NCI-H524 treated with DMSO at 0.1 percent for 48 hours (cell line): ENCODE measurements at places on chromosomes 11 and 22.
A peak's percentile ranks its signal among the peaks of the same experiment; 100 is the strongest.

- DNase-seq: no peak
Measured at GRCh38 chr11:5581014-5581413, 337 bp downstream of the OR52B6 start.

DNA sequence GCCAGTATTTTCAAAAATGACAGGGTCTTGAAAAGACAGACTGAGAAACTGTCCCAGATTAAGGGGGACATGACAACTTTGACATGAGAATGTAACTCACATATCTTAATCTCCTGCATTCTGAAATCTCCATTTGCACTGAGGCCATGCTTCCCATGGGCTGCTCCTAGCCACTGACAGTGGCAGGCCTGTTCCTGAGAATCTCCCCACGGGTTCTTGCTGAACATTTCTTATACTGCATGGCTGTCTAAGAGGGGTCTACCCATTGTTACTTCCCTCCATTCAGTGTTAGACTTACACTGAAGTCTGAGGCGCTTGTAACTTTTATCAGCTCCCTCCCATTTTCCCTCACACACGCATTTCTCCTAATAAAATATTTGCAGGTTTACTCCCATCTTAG is 1.5 kb downstream of the CEP295 start:
- no peak for DNase-seq

DNA sequence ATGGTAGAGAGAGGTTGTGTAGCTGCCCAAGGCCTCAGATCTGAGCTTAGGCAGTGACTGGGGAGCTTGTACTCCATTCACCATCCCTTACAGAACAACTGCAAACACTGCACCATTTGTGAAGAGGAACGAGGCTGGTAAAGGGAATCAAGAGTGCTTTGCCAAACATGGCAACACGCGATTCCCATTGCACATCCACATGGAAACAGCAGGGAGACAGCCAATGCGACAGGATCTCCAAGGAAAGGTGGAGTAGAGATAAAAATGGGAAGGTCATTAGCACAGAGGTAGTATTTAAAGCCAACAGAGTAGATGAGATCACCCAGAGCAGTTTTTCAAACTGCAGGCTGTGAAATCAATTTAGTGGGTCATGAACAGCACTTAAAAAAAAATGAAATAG is 42.0 kb downstream of the TCF20 start:
- no peak for DNase-seq

DNA sequence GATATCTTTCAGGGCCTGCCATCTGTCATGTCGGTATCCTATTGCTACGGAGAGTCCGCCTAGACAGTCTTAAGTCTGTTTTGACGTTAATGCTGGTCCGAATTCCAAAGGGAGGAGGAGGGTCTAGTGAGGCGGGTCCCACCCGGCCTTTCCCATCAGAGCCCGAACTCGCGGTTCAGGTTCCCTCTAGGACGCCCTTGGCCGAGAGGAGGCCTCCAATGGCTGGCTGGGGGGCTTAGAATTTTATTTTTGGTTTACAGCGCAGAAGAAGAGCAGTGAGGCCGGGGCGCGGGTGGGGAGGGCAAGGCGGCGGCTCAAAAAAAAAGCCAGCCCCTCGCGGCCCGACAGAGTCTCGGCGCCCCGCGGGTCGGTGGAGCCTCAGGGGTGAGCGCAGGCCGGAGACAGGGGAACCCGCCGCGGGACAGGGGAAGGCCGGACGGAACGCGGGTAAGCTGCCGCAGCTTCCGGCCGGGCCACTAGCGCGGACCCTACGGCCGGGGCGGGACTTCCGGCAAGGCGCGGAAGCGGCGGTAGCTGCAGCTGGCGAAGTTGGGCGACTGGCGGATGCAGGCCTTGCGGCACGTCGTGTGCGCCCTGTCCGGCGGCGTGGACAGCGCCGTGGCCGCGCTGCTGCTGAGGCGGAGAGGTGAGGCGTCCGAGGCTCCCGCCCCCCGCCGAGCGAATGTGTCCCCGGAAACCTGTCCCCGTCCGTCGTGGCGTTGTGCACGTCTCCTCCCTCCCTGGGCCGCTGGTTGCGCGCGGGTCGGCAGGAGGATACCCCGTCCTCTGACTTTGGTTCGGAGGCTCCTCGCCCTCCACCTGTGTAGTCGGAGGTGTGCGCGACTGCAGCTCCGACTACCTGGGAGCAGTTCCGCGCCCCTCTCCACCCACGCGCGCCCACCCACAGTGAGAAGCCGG is at the start of gene TRMU:
Gene TRMU, plus strand, starts transcription at position 514 of the 918 bp plus-strand sequence. Its CDS starts 51 bp downstream, at position 565.
- peak; percentile 36 for DNase-seq

- DNase-seq: no peak
Measured at GRCh38 chr11:64343767-64344559, 4.0 kb downstream of the CCDC88B start.

- DNase-seq: no peak
Measured at GRCh38 chr11:124793466-124794278, 6.5 kb downstream of the MSANTD2 start.

DNA sequence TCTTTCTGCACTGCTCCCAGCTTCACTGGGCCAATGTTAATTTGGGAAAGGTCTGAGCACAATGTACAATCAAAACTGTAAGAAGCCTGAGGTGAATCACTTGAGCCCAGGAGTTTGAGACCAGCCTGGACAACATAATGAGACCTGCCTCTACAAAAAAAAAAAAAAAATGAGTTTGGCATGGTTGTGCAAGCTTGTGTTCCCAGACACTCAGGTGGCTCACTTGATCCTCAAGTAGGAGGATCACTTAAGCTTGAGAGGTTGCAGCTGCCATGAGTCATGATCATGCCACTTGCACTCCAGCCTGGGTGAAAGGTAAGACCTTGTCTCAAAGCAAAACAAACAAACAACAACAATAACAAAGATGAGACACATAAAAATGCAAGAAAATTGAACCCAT is 38.6 kb upstream of the SC5D start:
- DNase-seq: no peak

GRCh38 chr11:46309814-46310259 is 32.4 kb downstream of the CREB3L1 start:
- no peak for DNase-seq

DNA sequence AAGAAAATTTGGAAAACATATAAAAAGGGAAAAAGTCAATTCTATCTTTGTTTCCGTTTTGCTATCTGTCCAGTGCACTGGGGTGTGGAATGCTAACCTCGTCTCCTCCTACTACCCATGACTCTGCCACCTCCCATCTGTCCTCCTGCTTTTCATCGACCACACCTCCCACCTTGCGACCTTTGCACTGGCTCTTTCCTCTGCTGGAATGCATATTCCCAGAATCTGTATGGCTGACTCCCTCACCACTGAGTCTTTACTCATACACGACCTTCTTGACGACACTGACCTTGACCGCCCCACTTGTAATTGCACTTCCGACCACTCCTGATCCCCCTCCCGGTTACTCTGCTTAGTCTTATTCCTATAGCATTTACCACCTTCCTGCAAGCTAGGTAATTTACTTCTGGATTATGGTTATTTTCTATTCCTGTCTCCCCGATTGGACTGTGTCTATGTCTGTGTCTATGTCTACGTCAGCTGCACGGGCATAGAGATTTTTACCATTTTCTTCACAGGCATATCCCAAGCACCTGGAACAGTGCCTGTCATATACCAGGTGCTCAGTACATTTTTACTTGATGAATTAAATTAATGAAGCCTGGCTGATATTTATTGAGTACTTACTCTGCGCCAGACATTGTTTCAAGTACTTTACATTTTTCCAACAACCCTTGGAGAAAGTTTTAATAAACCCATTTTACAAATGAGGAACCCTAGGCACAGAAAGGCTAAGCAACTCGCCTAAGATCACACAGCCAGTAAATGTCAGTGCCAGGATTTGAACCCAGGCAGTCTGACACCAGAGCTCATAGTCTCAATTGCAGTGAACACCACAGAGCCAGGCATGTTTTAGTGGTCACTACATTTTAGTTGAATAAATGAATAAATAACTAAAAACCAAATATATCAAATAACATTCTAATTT is 89.3 kb upstream of the SLC22A12 start:
- DNase-seq: no peak

GRCh38 chr11:75272391-75272790 is 31.8 kb downstream of the TPBGL start:
- DNase-seq: no peak

DNA sequence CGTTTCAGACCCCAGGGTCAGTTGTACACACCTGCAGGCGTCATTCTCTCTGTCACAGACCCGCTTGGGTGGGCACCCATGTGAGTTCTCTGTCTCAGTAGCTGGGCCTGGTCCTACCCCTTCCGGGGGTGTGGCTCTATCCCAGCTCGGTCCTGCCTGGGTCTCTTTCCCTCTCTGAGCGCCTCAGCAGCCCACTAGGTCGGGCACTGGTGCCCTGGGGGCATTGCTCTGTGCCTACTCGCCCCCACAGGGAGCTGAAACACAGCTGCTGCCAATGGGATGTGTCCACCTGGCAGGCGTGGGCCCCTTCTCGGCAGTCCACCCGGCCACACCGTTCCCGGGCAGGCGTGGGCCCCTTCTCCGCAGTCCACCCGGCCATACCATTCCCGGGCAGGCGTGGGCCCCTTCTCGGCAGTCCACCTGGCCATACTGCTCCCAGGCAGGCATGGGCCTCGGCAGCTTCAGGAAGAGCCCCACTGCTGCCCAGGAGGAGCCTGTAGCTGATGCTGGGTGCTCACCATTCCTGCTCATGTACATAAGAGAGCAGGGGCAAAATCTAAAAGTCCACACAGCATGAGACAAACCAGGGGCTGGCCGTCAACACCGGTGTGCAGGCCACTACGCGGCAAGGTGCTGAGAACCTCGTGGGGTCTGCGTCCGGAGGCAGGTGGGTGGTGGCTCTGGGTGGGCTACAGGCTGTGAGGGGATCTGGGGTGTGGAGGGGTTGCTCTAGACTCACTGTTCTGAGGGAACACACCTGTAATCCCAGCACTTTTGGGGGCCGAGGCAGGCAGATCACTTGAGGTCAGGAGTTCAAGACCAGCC is 12.3 kb downstream of the MLC1 start:
- no peak for DNase-seq

DNA sequence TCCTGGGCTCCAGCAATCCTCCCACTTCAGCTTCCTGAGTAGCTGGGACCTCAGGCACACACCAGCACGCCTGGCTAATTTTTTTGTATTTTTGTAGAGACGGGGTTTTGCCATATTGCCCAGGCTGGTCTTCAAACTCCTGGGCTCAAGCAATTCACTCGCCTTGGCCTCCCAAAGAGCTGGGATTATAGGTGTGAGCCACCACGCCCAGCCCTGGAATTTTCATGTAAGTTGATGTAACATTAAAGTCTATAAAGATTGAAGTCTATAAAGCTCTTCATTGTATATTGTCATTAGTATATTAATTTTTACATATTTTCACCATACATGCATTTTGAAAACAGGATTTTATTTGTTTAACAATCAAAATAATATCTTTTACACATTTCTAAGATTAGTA is 12.5 kb upstream of the DDX17 start:
- no peak for DNase-seq

- no peak for DNase-seq
Measured at GRCh38 chr11:83511646-83512045, 225.5 kb upstream of the CCDC90B start.

DNA sequence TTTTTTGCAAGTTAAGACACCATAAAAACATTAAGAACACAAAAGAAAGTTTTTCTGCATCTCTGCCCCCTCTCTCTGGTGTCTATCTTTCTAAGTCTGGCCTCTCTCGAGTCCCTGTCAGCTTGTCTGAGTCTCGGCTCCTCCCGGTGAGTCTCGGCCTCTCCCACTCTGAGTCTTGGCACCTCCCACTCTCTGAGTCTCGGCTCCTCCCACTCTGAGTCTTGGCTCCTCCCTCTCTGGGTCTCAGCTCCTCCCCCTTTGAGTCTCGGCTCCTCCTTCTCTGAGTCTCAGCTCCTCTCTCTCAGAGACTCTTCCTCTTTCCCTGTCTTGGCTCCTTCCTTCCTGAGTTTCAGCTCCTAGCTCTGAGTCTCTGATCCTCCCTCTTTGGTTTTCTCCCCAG is 72.5 kb upstream of the AMPD3 start:
- DNase-seq: no peak

- DNase-seq: peak; percentile 35
Measured at GRCh38 chr11:111422494-111423249, 43.6 kb upstream of the POU2AF1 start.

GRCh38 chr11:124762105-124762623 is at the start of gene ESAM:
TSS of gene ESAM (minus strand) at chr11:124762290. CDS start at chr11:124762154, 136 bp downstream.
- no peak for DNase-seq

GRCh38 chr11:86335131-86335767 is 33.2 kb downstream of the HIKESHI start:
- DNase-seq: no peak

GRCh38 chr11:97893612-97894011 is 1127.1 kb upstream of the CNTN5 start:
- peak; percentile 25 for DNase-seq

DNA sequence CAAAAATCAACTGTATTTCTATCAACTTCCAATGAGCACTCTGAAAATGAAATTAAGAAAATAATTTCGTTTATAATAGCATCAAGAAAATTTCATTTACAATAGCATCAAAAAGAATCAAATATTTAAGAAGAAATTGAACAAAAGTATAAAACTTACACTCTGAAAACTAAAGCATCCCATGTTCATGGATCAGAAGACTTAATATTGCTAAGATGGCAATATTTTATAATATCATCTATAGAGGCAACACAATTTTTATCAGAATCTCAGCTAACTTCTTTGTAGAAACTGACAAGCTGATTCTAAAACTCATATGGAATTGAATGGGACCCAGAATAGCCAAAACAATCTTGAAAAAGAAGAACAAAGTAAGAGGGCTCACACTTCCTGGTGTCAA is 19.9 kb downstream of the NUP160 start:
- no peak for DNase-seq

- no peak for DNase-seq
Measured at GRCh38 chr11:86124251-86125233, 55.7 kb upstream of the PICALM start.

- DNase-seq: no peak
Measured at GRCh38 chr22:37267135-37267587, 15.1 kb upstream of the CYTH4 start.

GRCh38 chr11:116276051-116277044 is 496.4 kb downstream of the BUD13 start:
- DNase-seq: no peak

DNA sequence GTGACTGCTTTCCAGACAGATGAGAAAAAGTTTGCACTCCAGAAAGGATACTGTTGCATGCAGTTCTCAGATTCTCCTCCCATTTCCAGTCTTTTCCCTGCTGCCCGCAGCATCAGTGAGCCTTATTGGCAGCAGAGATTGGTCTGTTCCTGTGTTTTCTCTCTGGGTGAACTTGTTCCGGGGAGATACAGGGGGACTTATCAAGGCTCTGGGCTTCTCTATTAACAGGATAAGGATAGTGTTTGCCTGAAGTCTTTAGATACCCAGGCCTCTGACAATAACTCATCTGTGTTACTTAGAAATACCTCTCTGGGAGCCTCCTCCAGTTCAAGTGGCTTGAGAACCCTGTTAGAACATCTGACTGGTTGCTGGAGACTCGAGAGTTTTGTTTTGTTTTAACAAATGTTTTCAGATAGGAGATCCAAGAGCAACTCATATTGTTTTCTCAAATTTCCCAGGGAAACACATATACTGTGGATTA is 154.7 kb downstream of the BLID start:
- DNase-seq: no peak
